ENCODE measurements at places on chromosomes 1 and 21. TPM values are rescaled to one million over a fixed set of nuclear protein-coding genes. Genes with fewer than 3 reads are reported as not detected.

DNA sequence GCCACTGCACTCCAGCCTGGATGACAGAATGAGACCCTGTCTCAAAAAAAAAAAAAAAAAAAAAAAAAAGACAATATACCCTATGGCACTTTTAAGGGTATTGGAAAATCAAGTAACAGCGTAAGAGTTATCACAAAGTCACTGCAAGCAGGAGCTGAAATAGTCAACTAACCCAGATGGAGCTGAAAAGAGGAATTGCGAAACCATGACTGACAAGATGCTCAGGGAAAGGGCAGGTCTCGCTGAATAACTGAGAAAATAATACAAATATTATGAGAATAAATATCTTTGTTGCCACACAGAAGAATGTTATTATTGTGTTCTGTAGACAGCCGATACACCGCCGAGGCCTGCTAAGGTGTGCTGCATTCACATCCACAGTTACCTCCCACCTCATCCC, 17.8 kb downstream of the HLCS start:
- DNase-seq, result no peak

DNA sequence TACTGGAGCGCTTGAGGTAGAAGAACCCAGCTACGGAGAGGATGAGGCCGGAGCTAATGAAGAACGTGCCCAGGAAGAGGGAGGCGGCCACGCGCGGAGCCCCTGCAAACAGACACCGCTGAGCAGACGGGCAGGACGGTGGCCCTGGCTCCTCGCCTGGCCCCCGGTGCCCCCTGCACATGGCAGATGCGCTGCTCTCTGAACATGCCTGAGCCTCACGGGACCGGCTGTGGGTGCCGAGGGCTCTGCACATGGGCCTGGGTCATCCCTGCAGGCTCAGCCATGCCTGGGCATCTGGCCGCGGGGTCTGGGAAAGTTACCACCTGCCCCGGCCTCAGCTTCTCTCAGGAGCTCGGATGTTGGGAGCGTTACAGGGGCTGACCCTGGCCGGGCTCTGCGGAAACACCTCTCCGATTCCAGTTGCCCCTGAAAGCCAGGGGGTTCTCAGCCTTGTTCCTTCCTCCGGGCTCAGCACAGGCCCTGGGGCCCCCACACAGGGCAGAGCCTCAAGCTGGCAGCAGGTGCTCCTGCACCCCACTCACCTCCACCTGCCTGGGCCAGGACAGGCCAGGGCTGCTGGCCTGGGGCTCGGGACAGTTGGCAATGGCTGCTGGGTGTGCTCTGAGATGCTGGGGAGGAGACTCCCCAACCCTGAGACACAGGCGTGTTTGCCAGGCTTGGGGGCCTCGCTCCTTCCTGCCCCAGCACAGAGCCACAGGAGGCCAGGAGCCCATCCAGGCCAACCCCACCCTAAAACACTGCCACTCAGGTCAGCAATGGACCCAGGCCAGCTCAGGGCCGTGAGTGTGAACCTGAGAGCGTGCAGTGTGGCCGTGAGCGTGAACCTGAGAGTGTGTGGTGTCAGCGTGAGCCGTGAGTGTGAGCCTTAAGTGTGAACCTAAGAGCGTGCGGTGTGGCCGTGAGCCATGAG, 12.1 kb upstream of the RNF223 start:
- no peak for DNase-seq

DNA sequence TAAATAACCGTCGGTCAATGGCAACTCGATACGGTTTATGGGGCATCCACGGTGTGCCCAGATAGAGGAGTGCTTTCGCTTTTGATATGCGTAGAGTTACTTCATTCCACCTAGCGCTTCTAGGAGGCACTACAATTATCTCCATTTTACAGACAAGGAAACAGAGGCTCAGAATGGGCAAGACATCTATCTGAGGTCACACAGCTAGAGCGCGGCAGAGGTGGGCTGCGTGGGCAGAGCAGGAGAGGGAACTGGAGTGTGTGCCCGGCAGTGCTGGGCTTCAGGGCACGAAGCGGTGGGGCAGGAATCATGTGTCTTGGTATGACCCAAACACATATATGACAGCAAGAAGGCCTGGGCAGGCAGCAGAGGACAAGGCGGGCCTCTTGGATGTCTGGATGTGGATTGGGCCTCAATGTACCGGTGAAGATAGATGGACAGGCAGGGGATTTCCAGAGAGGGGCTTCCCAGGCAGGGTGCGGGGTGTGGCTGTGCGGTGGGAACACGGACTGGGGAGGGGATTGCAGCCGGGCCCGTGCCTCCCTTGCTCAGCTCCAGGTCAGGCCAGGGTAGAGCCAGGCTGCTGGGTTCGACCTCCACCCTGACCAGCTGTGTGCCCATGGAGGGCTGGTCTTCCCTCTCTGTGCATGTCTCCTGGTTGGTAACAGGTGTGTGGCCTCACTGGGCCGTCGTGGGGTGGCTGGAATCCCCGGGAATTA, 21.2 kb downstream of the TP73 start:
- DNase-seq, result no peak

DNA sequence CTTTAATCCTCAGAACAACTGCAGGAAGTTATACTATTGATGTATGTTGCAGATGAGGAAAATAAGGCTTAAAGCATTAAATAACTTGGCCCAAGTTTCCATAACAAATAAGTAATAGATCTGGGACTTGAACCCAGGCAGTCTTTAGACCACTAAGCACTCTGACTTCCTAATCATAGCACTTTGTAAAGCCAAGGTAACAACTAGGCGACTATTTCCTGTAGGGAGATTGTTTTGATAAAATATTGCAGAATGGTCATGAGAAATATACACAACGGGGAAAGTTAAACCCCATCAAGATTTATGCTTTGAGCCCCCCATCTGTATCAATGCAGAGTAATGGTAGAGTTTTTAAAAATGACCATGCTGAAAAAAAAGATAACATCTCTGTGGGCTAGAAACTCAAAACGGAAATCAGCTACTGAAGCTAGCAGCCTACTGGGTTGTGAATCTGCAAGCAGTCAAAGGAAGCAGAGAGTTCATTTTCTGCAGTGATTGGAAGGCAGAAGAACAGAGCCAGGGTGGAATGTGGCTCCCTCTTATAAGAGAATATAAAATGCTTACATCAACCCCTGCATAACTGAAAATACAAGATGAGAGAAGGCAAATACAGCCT, 111.2 kb upstream of the OLIG2 start:
- DNase-seq, result no peak

- DNase-seq, result peak; percentile 53
Measured at GRCh38 chr1:228164561-228165371, 838 bp upstream of the IBA57 start.

GRCh38 chr1:170660871-170661645, 2.9 kb upstream of the PRRX1 start:
- DNase-seq, result no peak

- no peak for DNase-seq
Measured at GRCh38 chr21:26003404-26003803, 167.2 kb downstream of the APP start.

- DNase-seq, result no peak
Measured at GRCh38 chr1:236514703-236515442, 8.9 kb upstream of the LGALS8 start.

DNA sequence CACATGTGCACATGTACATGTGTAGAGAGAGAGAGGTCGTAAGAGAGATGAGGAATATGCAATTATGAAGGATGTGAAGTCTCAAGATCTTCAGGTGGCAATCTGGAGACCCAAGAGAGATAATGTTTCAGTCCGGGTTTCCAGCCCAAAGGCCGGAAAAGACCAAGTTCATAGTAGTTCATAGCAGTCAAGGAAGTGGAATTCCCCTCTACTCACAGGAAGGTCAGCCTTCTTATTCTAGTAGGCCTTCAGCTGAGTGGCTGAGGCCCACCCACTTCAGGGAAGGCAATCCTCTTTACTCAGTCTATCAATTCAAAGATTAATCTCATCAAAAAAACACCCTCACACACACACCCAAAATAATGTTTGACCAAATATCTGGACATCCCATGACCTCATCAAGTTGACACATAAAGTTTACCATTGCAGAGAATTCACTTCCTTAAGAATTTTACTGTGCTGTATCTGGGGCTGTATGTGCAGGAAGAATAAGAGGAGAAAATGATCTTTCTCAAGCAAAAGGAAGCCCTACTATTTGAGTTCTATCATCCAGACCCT, 114.6 kb downstream of the TNFSF18 start:
- DNase-seq, result no peak

Gene ATP1A4
- polyA plus RNA-seq, result 0.04 TPM

Gene AMY2A
- polyA plus RNA-seq, result 0.31 TPM

Gene FCER1G
- polyA plus RNA-seq, result 11.7 TPM
